Body of pancreas (tissue), 4 donors: ENCODE measurements at places on chromosomes 12 and 14. TPM values are rescaled to one million over a fixed set of nuclear protein-coding genes. Genes with fewer than 3 reads are reported as not detected.
A peak's percentile ranks its signal among the peaks of the same experiment; 100 is the strongest.

The RHOJ gene
- total RNA-seq = 4.2 TPM

The TMEM121 gene
- 13.8 TPM for total RNA-seq

The NKX2-8 gene
- total RNA-seq = not detected

The VWF gene
- 76.1 TPM for total RNA-seq

The RTN1 gene
- total RNA-seq = 8.6 TPM

The TMEM229B gene
- total RNA-seq = 4.4 TPM

The MYBPC1 gene
- total RNA-seq = 0.66 TPM

The RNFT2 gene
- total RNA-seq = 1.3 TPM

- DNase-seq = no peak
- H3K27ac ChIP-seq = no peak overlapping the region
- H3K4me3 ChIP-seq = no peak overlapping the region
- H3K27me3 ChIP-seq = no peaks in the 10 kb centered on the region
- H3K4me1 ChIP-seq = peaks cover 19% of the 10 kb centered on the region
- H3K36me3 ChIP-seq = no peaks in the 10 kb centered on the region
Observed at GRCh38 chr12:132053338-132054330, 90.5 kb downstream of the DDX51 start.

DNA sequence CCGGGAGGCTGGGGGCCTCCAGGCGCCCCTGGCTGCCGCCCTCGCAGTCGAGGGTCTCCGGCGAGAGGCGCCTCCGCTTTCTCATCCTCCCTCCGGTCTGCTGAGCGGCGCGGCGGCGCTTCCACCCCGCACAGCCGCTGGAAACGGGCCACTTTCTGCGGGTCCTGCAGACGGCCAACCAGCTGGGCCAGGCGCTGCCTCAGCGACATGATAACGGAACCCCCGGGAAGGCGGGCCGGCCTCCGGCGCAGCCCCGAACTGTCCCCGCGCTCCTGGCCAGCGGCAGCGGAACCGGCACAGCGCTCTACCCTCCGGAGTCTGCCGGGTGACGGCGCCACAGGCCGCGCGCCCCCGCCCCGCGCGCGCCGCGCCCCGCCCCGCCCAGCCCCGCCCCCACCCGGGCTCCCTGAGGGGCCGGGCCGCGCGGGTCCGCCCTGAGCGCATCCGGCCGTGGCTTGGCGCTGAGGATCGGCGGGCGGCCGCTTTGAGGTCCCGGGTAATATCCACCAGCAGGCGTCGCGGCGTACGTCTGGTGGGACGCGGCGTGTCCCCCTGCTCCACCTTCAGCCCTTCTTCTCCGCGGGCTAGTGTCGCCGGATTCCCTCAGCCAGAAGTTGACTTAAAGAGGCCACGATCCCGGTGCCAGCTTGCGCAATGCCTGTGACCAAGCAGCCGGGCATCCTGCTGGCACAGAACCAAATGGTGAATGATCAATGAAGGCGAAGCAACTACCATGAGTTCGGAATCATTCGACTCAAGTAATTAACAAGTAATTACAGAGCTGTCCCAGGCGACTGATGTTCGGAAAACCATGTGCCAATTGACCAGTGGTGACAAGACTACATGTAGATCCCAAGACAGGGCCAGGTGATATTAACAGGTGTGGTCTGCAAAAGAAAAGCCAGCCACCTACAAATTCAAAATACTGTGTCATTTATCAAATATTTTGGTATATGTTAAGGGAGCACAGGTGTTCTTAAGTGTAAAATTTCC, at the start of gene SGPP1:
TSS of gene SGPP1 (minus strand) at position 330 of the 993 bp plus-strand sequence. CDS start at position 209, 121 bp downstream.
- H3K27ac ChIP-seq = peak within 1 kb of the TSS; percentile 95
- H3K4me3 ChIP-seq = peak within 1 kb of the TSS; percentile 99
- no peaks in the 10 kb centered on the region for H3K36me3 ChIP-seq
- peaks cover 21% of the 10 kb centered on the region for H3K4me1 ChIP-seq
- H3K27me3 ChIP-seq = no peaks in the 10 kb centered on the region

DNA sequence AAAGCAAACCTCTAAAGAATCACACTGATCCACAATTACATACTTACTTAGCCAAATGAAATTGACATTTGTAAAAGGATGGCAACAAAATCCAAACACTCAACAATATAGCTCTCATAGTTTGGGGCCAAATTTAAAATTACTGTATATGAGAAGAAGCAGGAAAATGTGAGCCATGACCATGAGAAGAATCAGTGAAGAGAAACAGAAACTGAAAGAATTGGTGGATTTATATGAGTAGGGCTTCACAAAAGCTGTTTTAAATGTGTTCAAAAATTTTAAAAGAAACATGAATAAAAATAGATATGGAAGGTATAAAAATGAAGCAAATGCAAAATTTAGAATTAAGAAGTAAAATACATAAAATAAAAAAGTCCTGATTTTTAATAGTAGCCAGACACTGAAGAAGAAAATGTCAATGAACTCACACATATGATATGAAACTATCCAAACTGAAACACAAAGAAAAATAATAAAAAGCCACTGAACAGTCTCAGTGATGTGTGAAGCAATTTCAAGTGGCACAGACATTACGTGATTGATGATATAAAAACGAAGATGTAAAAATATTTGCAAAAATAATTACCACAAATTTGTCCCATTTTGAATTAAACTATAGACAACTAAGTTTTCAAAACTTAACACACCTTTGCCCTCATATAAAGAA, 87.9 kb upstream of the MDGA2 start:
- H3K4me3 ChIP-seq = no peak overlapping the region
- no peaks in the 10 kb centered on the region for H3K27me3 ChIP-seq
- no peak for DNase-seq
- H3K4me1 ChIP-seq = no peaks in the 10 kb centered on the region
- H3K36me3 ChIP-seq = no peaks in the 10 kb centered on the region
- H3K27ac ChIP-seq = no peak overlapping the region

GRCh38 chr12:94609917-94610443, 40.4 kb downstream of the TMCC3 start:
- no peaks in the 10 kb centered on the region for H3K36me3 ChIP-seq
- no peaks in the 10 kb centered on the region for H3K27me3 ChIP-seq
- H3K4me3 ChIP-seq = no peak overlapping the region
- H3K4me1 ChIP-seq = peaks cover 1% of the 10 kb centered on the region
- no peak for DNase-seq

GRCh38 chr12:48030173-48030650, 25.9 kb upstream of the COL2A1 start:
- no peak overlapping the region for H3K4me3 ChIP-seq
- DNase-seq = no peak

- peaks cover 29% of the 10 kb centered on the region for H3K4me1 ChIP-seq
- no peaks in the 10 kb centered on the region for H3K36me3 ChIP-seq
- no peak for DNase-seq
- no peak overlapping the region for H3K4me3 ChIP-seq
Observed at GRCh38 chr14:102930138-102930752, 7.8 kb downstream of the AMN start.

DNA sequence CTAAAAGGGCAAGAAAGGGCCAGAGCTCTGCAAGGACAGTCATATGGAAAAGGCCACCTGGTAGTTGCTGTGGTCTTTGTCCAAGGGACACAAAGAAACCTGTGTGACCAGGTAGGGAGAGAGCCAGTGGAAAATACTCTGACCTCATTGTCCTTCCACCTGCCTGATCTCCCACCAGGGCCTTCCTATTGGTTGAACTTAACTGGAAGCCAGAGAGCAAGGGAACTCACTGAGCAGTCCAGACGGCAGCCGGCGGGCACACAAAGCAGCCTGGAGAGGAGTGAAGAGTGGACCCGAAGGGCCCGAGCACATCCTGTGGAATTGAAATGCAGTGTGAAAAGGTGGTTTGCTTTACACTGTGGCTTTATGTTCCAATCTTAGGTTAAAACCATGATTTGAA, 120.7 kb downstream of the SLC25A21 start:
- no peak overlapping the region for H3K4me3 ChIP-seq
- DNase-seq = peak; percentile 62
- no peaks in the 10 kb centered on the region for H3K36me3 ChIP-seq
- H3K27me3 ChIP-seq = no peaks in the 10 kb centered on the region

GRCh38 chr14:98514016-98514415, 758.0 kb downstream of the BCL11B start:
- no peak overlapping the region for H3K4me3 ChIP-seq
- H3K36me3 ChIP-seq = no peaks in the 10 kb centered on the region
- DNase-seq = no peak
- H3K27me3 ChIP-seq = no peaks in the 10 kb centered on the region
- no peak overlapping the region for H3K27ac ChIP-seq

DNA sequence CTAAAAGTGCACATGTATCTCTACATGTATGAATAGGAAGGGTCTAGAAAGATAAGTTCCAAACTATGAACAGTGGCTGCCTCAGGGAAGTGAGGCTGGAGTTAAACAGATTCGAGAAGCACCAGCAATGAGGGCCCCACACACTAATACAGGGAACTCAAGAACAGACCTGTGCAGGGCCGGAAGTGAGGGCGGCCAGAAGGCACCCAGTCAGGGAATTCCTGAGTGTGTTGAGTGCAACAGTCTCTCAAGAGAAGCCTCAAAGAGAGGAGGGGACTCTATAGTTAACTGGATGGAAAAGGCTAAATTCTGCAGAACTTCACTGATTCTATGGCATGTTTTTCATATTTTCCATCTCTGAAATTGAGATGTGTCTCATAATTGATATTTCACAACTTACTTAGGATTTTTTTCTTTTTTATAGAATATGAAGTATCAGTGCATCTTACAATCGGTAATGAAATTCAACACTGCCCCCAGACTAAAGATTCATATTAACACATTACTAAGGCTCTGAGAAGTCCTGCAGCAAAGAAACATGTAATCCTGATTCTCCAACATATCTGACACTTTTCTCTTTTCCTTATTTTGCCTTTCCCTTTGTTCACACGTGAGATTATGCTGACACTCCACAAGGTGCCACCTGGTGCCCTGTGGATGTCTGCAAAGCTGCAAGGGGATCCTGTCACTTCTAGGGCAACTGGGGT, 61.3 kb downstream of the CHGA start:
- no peaks in the 10 kb centered on the region for H3K27me3 ChIP-seq
- H3K4me1 ChIP-seq = peaks cover 32% of the 10 kb centered on the region
- H3K36me3 ChIP-seq = no peaks in the 10 kb centered on the region

DNA sequence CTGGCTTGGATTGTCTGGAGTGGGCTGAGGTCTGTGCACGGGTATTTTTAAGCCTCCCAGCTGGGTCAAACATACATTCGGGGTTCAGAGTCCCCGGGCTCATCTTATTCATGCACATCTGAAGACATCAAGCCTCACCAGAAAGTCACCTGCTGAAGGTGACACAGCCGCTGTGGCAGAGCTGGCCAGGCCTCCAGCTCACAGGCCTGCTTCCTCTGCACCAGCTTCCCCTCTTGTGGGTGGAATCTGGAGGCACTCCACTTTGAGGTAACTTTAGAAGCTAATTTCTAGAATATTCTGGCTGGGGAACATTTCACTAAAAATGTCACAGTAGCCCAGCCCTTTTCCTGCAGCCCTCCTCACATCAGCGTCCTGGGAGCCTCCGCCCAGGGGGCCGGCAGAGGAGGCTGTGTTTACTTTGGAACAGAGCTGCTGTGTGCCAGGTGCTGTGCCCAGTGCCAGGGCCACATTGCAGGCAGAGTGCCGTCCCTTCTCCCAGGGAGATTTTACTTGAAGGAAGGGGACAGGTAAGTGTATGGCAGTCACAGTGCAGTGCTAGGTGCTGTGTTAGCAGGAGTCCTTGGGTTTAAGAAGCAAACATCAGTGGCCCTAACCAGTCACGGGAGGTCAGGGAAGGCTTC, 62.2 kb downstream of the TSPAN11 start:
- H3K36me3 ChIP-seq = no peaks in the 10 kb centered on the region
- H3K27ac ChIP-seq = no peak overlapping the region
- peaks cover 20% of the 10 kb centered on the region for H3K4me1 ChIP-seq
- no peaks in the 10 kb centered on the region for H3K27me3 ChIP-seq

- no peak overlapping the region for H3K27ac ChIP-seq
- no peak overlapping the region for H3K4me3 ChIP-seq
- no peaks in the 10 kb centered on the region for H3K36me3 ChIP-seq
- no peaks in the 10 kb centered on the region for H3K27me3 ChIP-seq
- no peak for DNase-seq
Observed at GRCh38 chr14:71645656-71646055, 286.6 kb upstream of the RGS6 start.

- DNase-seq = no peak
- peaks cover 35% of the 10 kb centered on the region for H3K4me1 ChIP-seq
- no peaks in the 10 kb centered on the region for H3K27me3 ChIP-seq
- no peak overlapping the region for H3K4me3 ChIP-seq
Observed at GRCh38 chr12:52523824-52524223, 3.6 kb upstream of the KRT5 start.

GRCh38 chr12:76275511-76276093, 72.6 kb downstream of the BBS10 start:
- H3K27ac ChIP-seq = no peak overlapping the region
- H3K4me1 ChIP-seq = no peaks in the 10 kb centered on the region
- H3K4me3 ChIP-seq = no peak overlapping the region
- H3K36me3 ChIP-seq = no peaks in the 10 kb centered on the region
- H3K27me3 ChIP-seq = no peaks in the 10 kb centered on the region

- no peaks in the 10 kb centered on the region for H3K36me3 ChIP-seq
- peak; percentile 26 for DNase-seq
- H3K27me3 ChIP-seq = no peaks in the 10 kb centered on the region
- H3K27ac ChIP-seq = peak overlapping the region; percentile 79
- H3K4me1 ChIP-seq = peaks cover 82% of the 10 kb centered on the region
Observed at GRCh38 chr12:75982169-75982564, 49.4 kb downstream of the PHLDA1 start.

- H3K4me3 ChIP-seq = no peak overlapping the region
- H3K4me1 ChIP-seq = no peaks in the 10 kb centered on the region
- no peak overlapping the region for H3K27ac ChIP-seq
Observed at GRCh38 chr12:114320968-114321367, 85.0 kb downstream of the TBX5 start.

GRCh38 chr14:87231336-87232026, 761.5 kb downstream of the GALC start:
- DNase-seq = no peak
- no peak overlapping the region for H3K27ac ChIP-seq
- H3K4me3 ChIP-seq = no peak overlapping the region
- H3K27me3 ChIP-seq = no peaks in the 10 kb centered on the region
- no peaks in the 10 kb centered on the region for H3K36me3 ChIP-seq

- no peaks in the 10 kb centered on the region for H3K4me1 ChIP-seq
- H3K27me3 ChIP-seq = no peaks in the 10 kb centered on the region
- no peaks in the 10 kb centered on the region for H3K36me3 ChIP-seq
Observed at GRCh38 chr14:32421781-32422180, 92.7 kb downstream of the AKAP6 start.

GRCh38 chr12:73598626-73599025, 939.0 kb upstream of the ATXN7L3B start:
- no peak for DNase-seq
- H3K27ac ChIP-seq = no peak overlapping the region
- no peaks in the 10 kb centered on the region for H3K36me3 ChIP-seq
- H3K4me1 ChIP-seq = no peaks in the 10 kb centered on the region
- no peaks in the 10 kb centered on the region for H3K27me3 ChIP-seq
- H3K4me3 ChIP-seq = no peak overlapping the region

GRCh38 chr12:106696681-106697417, 77.6 kb upstream of the RIC8B start:
- H3K4me1 ChIP-seq = no peaks in the 10 kb centered on the region
- H3K4me3 ChIP-seq = no peak overlapping the region
- H3K36me3 ChIP-seq = no peaks in the 10 kb centered on the region
- DNase-seq = no peak
- no peaks in the 10 kb centered on the region for H3K27me3 ChIP-seq
- H3K27ac ChIP-seq = no peak overlapping the region
